ENCODE measurements at places on chromosomes 16 and 17. TPM values are rescaled to one million over a fixed set of nuclear protein-coding genes. Genes with fewer than 3 reads are reported as not detected.

Gene CDC6
- 6.3 TPM for total RNA-seq

Gene NPIPB6
- 11.4 TPM for total RNA-seq

Gene TSPAN10
- total RNA-seq = 39.1 TPM

Gene EFNB3
- total RNA-seq = 10.0 TPM

Gene IL21R
- total RNA-seq = 0.33 TPM

Gene CIBAR2
- 0.77 TPM for total RNA-seq

Gene RIPOR1
- total RNA-seq = 101 TPM

Gene SLFN5
- total RNA-seq = 17.3 TPM

Gene KRTAP9-8
- total RNA-seq = 0.44 TPM

Gene DHRS7C
- 1.7 TPM for total RNA-seq

Gene MCRIP1
- total RNA-seq = 76.1 TPM

Measured in camera-type eye (tissue), 1 donor.